Tracheal epithelial cell (primary cell): ENCODE measurements at places on chromosomes 7 and 10. TPM values are rescaled to one million over a fixed set of nuclear protein-coding genes. Genes with fewer than 3 reads are reported as not detected.

The CCDC146 gene
- 3.6 and 3.9 TPM in 2 replicates for total RNA-seq

The C1GALT1 gene
- 26.3 and 36.7 TPM in 2 replicates for total RNA-seq

The PRKG1 gene
- total RNA-seq = 0.24 and 0.43 TPM in 2 replicates

The FAM24A gene
- not detected in 2 replicates for total RNA-seq

The EFCAB10 gene
- 0.48 and 0.64 TPM in 2 replicates for total RNA-seq
